ENCODE measurements at places on chromosomes 13 and 19. TPM values are rescaled to one million over a fixed set of nuclear protein-coding genes. Genes with fewer than 3 reads are reported as not detected.

The CEACAM16 gene
- not detected for total RNA-seq

DNA sequence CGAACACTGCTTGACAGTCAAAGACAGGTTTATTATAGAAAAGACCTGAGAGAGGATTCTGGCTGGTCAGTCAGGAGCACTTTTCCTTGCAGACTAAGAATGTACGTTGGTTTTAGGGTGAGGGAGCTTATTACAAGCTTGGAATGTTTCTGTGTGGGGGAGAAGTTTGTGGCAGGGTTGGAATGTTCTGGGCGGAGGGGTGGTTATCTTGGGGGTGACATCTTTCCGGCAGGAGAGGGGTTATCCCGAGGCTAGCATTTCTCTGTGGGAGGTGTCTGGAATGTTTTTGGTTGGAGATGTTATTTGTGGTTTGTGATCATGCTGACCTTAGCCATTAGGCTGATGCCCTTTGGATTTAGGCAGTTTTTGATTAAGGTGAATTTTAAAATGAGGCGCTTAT lies 61.8 kb downstream of the ZNF136 start:
- no peak for DNase-seq

The AZU1 gene
- total RNA-seq: not detected

GRCh38 chr13:112226320-112227002 lies 149.7 kb upstream of the SPACA7 start:
- no peak for DNase-seq

The CD33 gene
- 7.0 TPM for total RNA-seq

The ZNF681 gene
- total RNA-seq: 0.30 TPM

DNA sequence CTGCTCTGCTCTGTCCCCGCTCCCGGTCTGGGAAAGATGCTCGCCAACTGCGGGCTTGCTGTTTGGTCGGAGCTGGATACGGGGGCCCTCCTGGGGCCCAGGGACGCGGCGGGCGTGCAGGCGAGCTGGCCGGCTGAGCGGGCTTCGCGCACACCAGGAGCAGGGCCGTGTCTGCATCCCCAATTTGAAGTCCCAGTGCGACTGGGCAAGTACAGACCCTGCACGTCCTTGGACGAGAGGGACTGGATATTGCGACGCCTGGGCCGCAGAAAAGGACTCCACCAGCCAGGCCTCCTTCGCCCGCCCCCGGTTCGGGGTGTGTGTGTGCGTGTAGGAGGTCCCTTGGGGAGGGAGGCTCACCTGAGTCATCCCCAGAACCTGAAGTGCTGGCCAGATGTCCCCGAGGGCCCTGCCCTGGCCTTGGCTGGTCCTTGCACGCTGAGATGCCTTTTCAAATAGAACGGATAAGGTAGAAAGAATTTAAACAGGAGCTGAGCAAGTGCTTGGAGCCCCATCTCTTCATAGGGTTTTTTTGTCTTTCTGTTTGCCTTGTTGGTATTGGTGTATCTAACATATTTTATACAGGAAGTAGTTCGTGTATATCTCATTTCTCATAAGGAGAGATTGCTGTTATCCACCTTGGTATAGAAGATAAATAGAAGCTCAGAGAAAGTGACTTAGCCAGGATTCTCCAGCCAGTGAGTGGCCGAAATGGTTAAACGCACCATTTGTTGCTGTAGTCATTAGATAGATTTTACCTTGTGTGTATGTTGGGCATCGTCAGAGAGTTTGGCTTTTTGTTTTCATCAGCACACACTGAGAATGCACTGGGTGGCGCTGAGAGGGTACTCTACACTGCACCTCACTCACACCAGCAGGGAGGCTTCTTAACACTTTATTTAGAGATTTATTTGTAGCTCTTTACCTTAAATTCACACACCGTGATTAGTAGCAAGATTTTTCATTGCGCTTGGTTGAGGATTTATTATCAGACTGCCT lies 1.1 kb downstream of the NAXD start:
- DNase-seq: no peak

The KLK14 gene
- total RNA-seq: 1.9 TPM

- DNase-seq: no peak
Observed at GRCh38 chr19:44552324-44552723, 22.8 kb upstream of the CEACAM20 start.

DNA sequence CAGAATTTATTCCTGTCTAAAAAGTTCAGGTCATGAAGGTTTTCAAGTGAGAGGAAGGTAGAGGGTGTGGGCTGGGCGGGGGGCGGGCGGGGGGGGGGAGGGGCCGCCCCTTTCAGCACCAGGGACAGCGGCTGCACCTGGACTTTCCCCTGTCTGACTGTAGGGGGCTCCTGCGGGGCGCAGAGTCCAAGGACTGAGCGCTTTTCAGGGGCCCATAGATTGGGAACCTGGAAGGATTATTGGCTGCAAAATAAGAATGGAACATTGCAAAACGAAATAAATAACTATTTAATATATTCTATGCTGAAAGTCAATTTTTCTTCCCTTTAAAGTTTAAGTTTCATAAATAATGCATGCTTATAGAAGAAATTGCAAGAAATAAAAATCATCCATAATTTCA lies 8.9 kb upstream of the CYP4F3 start:
- DNase-seq: no peak

DNA sequence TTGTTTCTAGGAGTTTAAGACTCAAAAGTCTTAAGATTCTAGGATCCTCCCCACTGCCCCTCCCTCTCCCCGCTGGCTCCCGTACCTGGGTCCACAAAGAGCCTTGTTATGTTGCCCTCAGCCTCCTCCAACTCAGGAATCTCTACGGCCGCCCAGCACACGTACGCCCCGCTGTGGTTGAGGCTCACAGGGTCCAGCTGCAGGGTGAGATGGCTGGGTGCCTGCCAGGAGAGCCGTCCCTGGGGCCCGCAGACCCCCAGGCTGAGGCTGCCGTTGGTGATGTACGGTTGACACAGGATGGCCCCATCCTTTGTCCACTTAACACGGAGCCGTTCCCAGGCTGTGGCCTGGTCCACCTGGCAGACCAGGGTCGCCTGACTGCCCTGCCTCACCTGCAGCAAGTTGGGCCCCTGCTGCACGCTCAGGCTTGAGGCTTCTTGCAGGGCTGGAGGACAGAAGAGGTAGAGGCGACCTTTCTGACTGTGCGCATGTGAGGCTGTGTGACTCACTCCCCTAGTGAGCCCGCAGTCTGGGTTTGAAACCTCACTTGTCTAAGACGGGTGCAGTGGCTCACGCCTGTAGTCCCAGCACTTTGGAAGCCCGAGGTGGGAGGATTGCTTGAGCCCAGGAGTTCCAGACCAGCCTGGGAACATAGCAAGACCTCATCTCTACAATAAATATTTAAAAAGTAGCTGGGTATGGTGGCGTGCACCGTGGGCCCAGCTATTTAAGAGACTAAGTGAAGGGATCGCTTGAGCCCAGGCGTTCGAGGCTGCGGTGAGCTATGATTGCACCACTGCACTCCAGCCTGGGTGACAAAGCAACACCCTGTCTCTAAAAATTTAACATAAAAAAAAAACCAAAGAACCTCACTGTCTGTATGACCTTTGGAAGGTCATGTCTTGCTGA lies 4.0 kb downstream of the TMIGD2 start:
- DNase-seq: no peak

The SEMA6B gene
- 15.0 TPM for total RNA-seq

The GPC6 gene
- total RNA-seq: 3.3 TPM

GRCh38 chr13:109700176-109700575 lies 86.2 kb downstream of the IRS2 start:
- peak; percentile 89 for DNase-seq

- no peak for DNase-seq
Observed at GRCh38 chr13:70107125-70107497, 515 bp upstream of the ATXN8OS start.

The TBC1D17 gene
- total RNA-seq: 46.0 TPM

The SULT2A1 gene
- total RNA-seq: not detected

DNA sequence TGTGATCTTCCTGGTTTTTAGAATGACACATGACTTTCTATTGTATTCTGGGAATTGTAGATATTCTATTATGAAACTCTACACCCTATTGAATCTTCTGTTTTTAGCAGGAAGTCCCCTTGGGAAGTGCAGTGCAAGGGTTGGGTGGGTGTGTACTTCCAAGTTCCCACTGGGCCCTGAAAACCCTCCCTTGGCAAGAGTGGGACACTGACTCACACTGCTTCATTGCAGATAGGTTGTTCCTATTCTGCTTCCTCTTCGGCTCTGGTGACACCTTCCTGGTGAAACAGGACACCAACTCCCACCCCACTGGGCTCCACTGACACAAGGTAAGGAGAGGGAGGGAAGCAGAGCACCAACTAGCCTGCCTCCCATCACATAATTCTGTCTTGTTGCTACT lies 121.8 kb downstream of the KCTD12 start:
- peak; percentile 73 for DNase-seq

DNA sequence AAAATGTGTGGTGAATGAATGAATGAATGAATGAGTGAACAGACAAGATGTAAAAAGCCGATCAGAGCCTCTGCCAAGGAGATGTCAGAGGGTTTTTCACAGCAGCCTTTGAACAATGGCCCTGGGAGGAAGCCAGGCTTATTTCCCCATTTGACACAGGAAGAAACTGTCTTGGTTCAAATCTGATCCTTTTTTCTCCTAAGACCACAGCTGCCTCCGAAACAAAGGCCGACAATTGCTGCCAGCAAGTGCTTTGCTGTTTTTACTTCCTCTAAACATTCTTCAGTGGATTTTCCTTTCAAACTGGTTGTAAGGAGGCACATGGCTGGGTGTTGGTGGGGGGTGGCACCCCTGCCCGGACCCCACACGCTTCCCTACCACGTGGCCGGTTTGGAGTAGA lies 44.2 kb upstream of the HOMER3 start:
- DNase-seq: no peak

- DNase-seq: no peak
Observed at GRCh38 chr19:49788857-49789256, 22.1 kb downstream of the AP2A1 start.

The OR7C1 gene
- not detected for total RNA-seq

GRCh38 chr19:50695251-50696093 lies 24.1 kb downstream of the SHANK1 start:
- no peak for DNase-seq

The CKAP2 gene
- total RNA-seq: 4.9 TPM

GRCh38 chr13:79703772-79704171 lies 222.8 kb downstream of the NDFIP2 start:
- DNase-seq: no peak

GRCh38 chr13:59641817-59642216 lies 521.9 kb downstream of the DIAPH3 start:
- no peak for DNase-seq

DNA sequence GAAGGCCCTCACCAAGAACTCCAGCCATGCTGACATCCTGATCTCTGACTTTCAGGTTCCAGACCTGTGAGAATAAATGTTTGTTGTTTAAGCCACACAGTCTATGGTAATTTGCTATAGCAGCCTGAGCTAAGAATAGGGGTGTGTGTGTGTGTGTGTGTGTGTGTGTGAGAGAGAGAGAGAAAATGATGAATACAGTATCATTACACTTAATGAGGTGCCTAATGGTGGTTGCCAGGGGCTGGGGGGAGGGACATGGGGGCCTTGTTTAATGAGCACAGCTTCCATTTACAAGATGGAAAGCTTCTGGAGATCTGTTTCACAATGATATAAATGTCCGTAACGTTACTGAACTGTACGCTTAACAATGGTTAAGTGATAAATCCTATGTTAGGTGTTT lies 53.8 kb upstream of the LATS2 start:
- DNase-seq: no peak

DNA sequence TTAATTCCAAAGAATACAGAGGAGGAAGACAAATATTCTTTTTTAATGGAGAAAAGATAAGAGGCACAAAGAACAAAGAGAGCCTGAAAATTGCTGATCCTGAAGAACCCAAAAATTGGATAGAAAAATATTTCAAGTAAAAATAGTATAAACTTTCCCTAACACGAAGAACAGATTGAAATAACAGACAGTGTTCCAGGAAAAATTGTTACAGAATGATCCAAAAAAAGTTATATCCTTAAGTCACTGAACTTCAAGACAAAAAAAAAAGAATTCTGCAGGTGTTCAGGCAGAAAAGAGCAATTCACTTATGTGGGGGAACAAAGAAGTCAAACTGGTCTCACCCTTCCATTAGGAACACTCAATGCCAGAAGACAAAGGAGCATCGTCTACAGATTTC lies 160.2 kb downstream of the KLF12 start:
- no peak for DNase-seq

- no peak for DNase-seq
Observed at GRCh38 chr13:28942906-28943305, 122.8 kb downstream of the MTUS2 start.

GRCh38 chr13:47932950-47933923 lies 67.8 kb downstream of the SUCLA2 start:
- no peak for DNase-seq

DNA sequence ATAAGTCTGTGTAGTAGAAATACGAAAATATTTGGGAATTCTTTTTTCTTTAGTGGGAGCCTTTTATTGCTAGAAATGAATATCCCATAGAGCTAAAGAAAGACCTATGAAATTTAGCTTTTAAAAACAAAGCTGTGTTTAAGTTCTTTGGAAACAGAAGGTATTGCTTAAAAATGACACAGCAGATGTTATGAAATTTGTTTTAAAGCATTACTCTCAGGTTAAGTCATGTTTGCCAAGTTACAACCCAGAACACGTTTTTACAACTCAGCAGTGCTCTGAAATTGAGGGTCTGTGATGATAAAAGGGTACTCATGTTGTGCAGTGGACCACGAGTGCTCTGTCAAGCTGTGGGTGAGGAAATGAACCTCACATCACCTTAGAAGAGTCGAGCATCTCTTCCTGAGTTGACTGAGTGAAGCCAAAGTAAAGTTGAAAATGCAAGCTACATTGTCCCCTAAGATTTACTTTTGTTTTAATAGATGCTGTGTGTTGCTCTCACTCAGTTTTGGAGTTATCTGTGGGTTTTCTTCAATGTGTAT lies 161.1 kb downstream of the SHISA2 start:
- no peak for DNase-seq

DNA sequence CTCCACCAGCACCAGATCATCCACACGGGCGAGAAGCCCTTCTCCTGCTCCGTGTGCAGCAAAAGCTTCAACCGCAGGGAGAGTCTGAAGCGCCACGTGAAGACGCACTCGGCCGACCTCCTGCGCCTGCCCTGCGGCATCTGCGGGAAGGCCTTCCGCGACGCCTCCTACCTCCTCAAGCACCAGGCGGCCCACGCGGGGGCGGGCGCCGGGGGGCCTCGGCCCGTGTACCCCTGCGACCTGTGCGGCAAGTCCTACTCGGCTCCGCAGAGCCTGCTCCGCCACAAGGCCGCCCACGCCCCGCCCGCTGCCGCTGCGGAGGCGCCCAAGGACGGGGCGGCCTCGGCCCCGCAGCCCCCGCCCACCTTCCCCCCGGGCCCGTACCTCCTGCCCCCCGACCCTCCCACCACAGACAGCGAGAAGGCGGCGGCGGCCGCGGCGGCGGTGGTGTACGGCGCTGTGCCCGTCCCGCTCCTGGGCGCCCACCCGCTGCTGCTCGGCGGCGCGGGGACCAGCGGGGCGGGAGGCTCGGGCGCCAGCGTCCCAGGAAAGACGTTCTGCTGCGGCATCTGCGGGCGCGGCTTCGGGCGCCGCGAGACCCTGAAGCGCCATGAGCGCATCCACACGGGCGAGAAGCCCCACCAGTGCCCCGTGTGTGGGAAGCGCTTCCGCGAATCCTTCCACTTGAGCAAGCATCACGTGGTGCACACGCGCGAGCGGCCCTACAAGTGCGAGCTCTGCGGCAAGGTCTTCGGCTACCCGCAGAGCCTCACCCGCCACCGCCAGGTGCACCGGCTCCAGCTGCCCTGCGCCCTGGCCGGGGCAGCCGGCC lies 9.4 kb downstream of the ZNF784 start:
- DNase-seq: no peak

All from Right ventricle myocardium superior (tissue), 1 donor.